Sciatic nerve (tissue), 2 donors: ENCODE measurements at places on chromosomes 5 and 9.
A peak's percentile ranks its signal among the peaks of the same experiment; 100 is the strongest.

- no peak for DNase-seq
These were observed 43.2 kb upstream of the ANKH start for GRCh38 chr5:14914623-14915260.

GRCh38 chr5:141040093-141040770, 10.9 kb upstream of the PCDHB1 start:
- DNase-seq: peak; percentile 62

DNA sequence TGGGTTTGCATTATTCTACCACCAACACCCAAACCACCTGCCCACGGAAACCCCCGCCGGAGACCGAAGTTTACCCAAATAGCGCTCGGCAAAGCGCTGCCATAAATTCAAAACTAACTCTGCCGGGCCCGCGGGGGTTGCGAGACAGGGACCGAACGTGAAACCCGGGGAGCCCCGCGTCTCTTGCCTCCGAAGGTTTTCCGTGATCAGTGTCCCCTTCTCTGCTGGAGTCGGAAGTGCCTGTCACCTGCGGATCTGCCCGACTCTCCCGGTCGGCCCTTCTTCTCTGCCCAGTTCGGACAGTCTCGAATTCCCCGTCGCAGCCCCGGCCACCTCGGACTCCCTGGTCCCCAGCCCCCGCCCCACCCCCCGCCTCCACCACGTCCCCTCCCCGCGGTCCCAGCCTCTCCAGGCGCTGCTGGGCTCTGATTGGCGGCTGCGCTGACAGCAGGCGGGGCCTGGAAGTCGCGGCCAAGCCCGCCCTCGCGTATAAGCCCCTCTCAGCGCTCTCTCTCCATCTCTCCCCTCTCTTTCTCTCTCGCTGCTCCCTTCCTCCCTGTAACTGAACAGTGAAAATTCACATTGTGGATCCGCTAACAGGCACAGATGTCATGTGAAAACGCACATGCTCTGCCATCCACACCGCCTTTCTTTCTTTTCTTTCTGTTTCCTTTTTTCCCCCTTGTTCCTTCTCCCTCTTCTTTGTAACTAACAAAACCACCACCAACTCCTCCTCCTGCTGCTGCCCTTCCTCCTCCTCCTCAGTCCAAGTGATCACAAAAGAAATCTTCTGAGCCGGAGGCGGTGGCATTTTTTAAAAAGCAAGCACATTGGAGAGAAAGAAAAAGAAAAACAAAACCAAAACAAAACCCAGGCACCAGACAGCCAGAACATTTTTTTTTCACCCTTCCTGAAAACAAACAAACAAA, at the start of gene RORB:
TSS of gene RORB (plus strand) at position 517 of the 929 bp plus-strand sequence. CDS start 642 bp downstream, outside the sequence.
- DNase-seq: peak; percentile 73

DNA sequence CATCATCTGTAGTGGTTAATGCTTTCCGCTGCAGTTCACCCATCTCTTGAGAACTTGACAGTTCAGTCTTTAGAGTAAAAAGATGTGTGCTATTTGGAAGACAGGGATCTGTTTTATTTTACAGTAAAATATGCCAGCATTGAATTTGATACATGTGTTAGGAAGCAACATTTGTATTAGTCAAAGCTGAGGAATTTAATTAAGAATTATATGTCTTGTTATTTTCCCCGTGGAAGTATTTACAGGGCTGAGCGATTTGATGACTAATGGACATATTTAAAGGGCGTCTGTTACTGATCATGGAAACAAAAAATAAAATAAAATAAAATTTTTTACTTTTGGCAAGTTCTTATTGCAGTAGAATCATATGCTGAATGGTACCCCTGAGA, 101.3 kb downstream of the PAM start:
- no peak for DNase-seq
